ENCODE measurements at places on chromosomes 2 and 18. TPM values are rescaled to one million over a fixed set of nuclear protein-coding genes. Genes with fewer than 3 reads are reported as not detected.
A peak's percentile ranks its signal among the peaks of the same experiment; 100 is the strongest.

DNA sequence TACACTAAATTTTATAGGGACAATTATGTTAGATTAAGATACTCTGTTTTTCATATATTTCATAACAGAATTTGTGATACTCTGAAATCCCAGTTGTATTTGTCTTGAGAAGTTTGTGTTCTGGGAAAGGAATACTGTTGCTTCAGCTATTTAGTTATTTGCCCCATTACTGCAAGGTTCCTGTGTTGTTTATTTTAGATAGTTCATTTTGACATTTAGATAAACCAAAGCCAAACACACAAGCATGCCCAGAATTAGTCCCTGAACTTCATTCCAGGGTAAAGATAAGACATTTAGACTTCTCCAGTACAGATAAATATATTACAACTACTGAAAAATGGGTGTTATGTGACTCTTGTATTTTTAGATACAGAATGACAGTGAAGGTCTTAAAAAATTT is 74.7 kb downstream of the BMPR2 start:
- no peak for DNase-seq

GRCh38 chr2:3712424-3712823 is 9.0 kb downstream of the DCDC2C start:
- DNase-seq = no peak

DNA sequence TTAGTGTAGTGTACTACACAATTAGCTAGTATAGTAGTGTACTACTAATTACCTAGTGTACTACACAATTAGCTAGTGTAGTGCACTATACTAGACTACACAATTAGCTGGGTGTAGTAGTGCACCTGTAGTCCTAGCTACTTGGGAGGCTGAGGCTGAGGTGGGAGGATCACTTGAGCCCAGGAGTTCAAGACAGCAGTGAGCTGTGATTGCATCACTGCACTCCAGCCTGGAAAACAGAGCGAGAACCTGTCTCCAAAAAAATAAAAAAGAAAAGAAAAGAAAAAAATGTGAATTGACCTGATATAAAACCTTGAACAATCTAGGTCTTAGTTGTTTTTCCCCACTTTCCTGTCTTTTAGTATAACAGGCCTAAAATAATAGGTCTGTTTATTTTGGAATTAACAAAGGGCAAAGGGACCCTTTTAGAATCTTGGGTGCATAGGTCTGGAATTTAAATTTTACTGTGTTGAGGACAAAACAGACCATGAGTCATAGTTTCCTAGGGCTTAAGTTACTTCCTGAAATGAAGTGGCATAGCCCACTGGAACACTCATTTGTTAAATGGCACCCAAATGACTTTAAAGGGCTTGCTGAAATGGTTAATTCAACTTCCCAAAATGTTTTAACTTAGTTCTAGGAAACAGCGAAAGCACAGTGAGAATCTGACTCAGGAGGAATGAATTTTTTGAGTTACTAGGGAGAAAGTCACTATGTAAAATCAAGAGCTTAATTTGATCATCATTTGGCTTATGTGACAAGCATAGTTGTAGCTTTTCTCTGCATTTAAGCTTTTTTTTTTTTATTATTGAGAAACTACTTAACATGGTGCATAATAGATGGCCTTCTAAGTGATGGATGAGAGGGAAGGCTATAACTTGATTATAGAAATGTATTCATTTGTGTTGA is 50.7 kb upstream of the ARL5A start:
- no peak for DNase-seq

- no peak for DNase-seq
Measured at GRCh38 chr2:102789349-102790090, 27.7 kb downstream of the TMEM182 start.

DNA sequence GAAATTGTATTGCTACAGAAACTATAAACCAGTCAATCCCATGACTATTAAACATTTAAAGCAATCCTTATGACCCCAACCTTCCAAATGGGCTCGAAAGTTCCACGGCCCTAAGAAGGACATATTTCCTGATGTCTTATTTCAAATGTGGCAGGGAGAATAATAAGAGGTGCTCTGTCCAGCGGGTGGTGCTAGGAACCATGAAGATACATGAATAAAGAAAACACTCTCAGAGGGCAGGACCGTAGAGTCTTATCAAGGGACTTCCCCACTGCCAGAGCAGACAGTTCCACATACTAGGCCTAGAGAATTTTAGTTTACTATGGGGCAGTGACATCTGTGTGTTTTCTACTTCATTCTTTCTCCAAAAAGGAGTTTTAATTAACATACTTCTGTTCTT is 187.1 kb upstream of the PIK3C3 start:
- DNase-seq = no peak

GRCh38 chr2:224098481-224099230 is 59.6 kb upstream of the SERPINE2 start:
- peak; percentile 55 for DNase-seq

- no peak for DNase-seq
Measured at GRCh38 chr2:173749315-173749714, 215.9 kb downstream of the SP3 start.

DNA sequence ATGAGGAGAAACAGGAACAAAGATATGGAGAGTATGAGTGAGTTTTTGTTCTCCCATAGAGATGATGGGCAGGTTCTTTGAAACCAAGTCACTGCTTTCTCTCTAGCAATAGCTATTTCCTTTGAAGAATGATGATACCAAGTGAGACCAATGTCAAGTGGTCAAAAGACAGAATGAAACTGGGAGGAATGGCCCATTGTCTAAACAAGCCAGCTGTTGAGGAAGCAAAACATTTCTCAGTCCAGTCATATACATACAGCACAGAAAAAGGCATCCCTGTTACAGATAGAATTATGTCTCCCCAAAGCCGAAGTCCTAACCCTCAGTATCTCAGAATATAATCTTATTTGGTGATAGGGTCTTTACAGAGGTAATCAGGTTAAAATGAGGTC is 66.1 kb upstream of the EPC2 start:
- DNase-seq = no peak

DNA sequence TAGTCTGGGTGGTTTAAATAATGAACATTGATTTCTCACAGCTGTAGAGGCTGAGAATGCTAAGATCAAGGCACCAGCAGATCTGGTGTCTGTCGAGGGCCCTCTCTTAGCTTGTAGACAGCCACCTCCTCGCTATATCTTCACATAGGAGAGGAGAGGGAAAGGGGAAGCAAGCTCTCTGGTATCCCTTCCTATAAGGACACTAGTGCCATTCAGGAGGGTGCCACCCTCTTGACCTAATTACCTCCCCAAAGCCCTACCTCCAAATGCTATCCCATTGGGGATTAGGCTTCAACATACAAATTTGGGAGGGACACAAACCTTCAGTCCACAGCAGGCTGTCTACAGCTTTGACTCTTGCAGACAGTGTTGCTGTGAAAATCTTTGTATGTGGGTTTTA is 76.7 kb downstream of the BOLA3 start:
- no peak for DNase-seq

- DNase-seq = no peak
Measured at GRCh38 chr2:66109419-66109818, 325.5 kb upstream of the MEIS1 start.

- DNase-seq = no peak
Measured at GRCh38 chr2:9941996-9942390, 9.5 kb upstream of the GRHL1 start.

DNA sequence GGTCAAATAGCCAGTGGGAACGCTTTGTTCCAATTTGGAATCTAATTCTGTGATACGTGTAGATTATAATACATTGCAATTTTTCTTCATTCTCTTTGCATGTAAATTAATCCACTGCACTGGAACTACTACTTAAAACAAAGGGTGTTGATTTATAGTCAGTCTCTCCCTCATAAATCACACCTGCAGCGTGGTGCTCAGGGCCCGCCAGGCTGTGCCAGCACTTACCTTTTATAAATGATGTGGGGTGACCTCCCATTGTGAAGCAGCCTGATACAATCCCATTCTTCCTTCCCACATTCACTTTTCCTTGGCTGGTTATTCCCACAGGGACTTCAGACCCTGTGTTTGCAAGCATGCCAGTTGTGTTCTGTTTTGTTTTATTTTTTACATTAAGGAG is 302.3 kb upstream of the ID2 start:
- no peak for DNase-seq

The SLC5A6 gene
- 21.5 TPM for total RNA-seq

The NOP58 gene
- 46.6 TPM for total RNA-seq

The HSBP1L1 gene
- total RNA-seq = 4.6 TPM

The TLK1 gene
- 33.0 TPM for total RNA-seq
